Muscle of arm (tissue), 14 donors: ENCODE measurements at places on chromosomes 1 and 21. TPM values are rescaled to one million over a fixed set of nuclear protein-coding genes. Genes with fewer than 3 reads are reported as not detected.

The ZNF683 gene
- polyA plus RNA-seq: not detected

The PRKCZ gene
- polyA plus RNA-seq: 4.2 TPM

The C4BPA gene
- 0.34 TPM for polyA plus RNA-seq

The CTH gene
- polyA plus RNA-seq: 1.7 TPM

The GBP5 gene
- 0.79 TPM for polyA plus RNA-seq

The CD160 gene
- 0.36 TPM for polyA plus RNA-seq
